ENCODE measurements at places on chromosomes 5 and 9. TPM values are rescaled to one million over a fixed set of nuclear protein-coding genes. Genes with fewer than 3 reads are reported as not detected.

DNA sequence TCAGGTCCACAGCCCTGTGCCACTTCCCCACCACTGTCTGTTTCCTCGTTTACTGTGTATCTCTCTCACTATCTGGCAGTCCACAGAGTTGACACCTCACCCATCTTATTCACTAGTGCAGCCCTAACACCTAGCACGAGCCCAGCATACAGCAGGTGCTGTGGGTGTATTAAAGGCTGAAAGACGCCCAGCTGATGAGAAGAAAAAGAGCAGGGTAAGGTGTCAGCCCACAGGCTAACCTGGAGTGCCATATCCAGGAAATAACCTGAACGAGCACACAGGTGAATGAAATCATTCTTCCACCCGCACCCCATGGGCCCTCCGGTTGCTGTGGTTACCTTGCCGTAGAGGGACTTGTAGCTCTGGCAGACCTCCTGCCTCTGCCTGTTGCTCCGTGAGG lies 18.6 kb downstream of the ANXA6 start:
- DNase-seq = no peak

- DNase-seq = no peak
Measured at GRCh38 chr9:29144476-29144875, 1571.2 kb upstream of the C9orf72 start.

- peak; percentile 43 for DNase-seq
Measured at GRCh38 chr5:53063176-53063575, 46.4 kb downstream of the MOCS2 start.

DNA sequence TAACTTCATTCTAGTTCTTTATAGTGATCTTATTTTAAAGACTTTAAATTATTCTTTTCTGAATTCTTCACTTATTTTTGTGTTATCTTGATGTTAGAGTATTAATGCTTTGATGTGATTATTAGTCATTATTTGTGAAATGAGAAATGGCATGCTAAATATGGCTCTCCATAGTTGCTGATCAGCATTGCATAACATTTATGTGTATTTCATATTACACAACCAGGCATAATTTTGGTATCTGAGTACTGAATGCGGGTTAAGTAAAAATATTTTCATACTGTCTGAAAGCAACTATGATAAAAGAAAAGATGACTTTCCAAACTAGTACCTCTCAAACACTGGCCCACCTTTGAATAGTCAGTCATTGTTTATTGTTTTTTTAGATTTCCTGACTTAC lies 41.1 kb upstream of the CCNH start:
- no peak for DNase-seq

DNA sequence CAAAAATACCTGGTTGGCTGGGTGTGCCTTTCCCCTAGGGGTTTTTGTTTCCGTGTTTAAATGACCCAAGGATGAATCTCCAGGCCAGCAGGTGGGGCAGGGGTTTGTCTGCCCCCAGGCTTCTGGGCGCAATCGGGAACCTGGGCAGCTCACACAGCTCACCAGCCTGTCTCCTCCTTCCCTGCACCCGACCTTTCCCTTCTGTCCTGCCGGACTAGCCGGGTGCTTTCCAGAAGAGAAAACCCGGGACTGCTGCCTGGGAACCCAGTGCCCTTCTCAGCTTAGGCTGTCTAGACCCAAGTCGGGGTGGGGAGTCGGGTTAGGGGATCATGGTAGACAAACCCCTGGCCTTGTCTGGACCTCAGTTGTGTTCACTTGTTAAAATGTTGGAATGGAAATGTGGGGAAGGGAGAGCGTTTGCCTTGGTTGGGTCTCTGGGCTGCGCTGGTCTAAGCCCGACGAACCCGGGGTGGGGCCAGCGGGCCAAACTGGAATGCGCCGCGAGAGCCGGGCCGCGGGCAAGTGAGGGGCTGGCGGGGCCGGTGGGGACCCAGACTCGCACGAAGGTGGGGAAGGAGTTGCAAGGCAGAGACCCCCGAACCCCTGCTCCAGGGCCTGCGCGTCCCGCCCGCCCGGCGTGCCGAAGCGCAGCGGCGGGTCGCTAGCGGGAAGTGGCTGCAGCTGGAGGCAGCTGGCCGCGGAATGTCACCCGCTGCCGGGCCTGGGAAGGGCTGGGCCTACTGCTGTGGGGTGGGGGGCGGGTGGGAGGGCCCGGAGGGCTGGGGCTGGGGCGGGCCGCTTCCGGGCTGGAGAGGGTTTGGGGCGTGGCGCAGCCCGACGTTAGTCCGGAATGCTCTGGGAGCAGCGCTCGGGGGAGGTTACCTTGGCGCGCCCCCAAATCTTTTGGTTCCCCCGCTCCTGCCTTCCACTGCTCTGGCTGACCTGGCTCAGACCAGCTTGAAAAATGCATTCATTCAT lies 84.6 kb downstream of the DAB2IP start:
- DNase-seq = peak; percentile 25

GRCh38 chr9:19768798-19769197 lies 20.0 kb downstream of the SLC24A2 start:
- DNase-seq = no peak

The TMEM171 gene
- total RNA-seq = 3.3 TPM

The CYLC2 gene
- not detected for total RNA-seq

The GARIN3 gene
- total RNA-seq = not detected
